Spleen (tissue), 13 donors: ENCODE measurements at places on chromosomes 12 and 14.
A peak's percentile ranks its signal among the peaks of the same experiment; 100 is the strongest.

DNA sequence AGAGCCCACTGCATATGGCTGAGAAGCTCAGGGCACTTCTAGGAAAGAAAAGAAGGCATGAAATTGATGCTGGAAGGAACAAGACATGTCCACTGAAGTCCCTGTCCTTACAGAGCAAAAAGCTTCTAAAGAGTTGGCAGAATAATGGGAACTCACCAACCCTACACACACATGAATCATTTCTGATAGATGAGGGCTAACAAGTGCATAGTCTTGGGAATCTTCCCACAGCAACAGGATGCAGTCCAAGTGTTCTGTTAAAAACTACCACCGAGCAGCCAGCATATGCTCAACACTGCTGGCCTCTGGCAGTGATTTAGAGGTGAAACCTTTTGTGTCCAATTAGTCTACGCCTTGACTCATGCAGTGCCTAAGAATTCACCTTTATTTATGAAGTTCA lies 44.8 kb downstream of the RHOJ start:
- no peak for DNase-seq

DNA sequence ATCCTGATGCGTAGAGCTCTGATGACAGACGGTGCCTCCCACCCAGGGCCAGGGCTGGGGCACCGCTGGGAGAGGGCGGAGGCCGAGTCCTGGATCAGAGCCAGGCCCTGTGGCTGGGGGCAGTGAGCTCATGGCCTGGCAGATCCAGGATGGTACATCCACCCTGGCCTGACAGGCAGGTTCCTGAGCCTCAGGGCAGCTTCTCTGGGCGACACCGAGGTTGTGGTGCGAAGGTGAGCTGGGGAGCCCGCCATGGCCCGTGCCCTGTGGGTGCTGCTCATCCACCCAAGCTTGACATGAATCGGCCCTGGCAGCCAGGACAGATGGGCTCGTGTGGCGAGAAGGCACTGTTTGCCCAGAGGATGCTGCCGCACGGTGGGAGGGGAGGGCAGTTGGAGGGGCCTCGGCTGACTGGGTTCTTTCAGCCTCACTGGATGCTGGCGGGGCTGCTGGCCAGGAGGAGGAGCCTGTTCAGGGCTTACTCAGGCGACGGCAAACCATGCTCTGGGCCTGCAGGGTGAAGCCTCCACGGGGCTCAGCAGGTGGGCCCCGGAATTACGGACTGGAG lies 16.6 kb downstream of the LRTM2 start:
- peak; percentile 66 for DNase-seq

- DNase-seq, result peak; percentile 83
Measured at GRCh38 chr14:73634011-73634833, 10.6 kb upstream of the DNAL1 start.

DNA sequence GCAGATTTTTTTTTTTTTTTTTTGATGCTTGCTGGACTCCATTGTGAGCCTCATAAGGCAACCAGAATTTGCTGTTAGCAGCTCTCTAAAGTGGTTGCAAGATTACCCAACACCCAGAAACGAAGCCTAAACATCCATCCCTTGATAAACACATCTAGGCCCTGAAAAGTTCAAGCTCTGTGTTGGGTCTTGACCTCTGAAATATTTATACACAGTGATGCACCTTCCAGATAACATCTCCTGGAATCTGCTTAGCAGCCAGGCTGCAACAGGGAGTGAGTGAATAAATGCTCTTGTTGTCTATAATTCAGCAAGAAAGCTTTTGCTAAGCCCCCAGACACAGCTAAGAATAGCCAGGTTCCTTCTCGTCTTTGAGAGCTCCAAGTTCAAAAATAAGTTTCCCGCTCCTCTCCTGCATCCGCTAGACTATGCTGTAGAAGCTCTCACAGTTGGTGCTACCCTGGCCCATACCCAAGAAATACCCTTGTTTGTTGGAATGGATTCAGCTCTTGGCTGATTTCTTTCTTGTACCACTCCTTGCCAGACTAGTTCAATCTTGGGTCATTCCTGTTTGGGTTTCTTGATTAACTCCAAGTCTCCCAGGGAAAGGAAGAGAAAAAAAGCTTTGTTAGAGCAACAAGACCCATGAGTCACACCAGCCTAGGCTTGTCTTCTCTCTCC lies 610.6 kb upstream of the TBX3 start:
- no peak for DNase-seq

DNA sequence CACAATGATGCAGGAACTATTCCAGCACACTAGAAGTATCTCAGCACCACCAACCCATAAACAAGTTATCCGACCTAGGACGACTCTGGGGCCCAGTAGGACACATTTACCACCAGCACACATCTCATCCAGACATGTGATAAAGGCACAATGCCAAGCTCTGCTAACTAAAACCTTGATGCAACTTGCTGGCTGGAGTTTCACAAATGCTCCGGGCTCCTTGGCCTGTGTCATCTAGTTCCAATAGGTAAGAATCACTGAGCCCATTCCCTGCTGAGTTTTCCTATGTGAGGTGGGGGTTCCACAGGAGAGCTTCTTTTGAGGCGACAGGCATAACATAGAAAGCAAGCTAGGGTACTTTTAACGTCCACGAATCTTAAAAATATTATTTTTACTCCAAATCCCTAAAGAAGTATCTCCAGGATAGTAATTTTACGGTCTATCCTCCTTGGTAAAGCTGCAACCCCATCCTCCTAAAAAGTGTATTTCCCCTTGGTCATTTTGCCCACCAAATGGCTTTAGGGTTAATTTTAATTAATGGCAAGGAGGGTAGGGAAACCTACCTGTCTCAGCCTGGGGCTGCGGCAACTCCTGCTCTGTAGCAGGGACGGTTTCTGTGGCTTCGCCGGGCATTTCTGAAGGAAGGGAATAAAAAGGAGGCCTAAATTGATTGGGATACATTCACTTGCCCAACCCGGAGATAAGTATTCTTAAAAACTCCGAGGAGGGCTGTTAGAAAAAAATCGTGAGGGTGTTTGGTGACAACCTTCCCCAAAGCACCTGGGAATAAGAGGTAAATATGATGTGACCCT lies 1.0 kb downstream of the NACA start:
- no peak for DNase-seq

GRCh38 chr12:26976687-26977086 lies 37.5 kb downstream of the TM7SF3 start:
- DNase-seq, result no peak

- peak; percentile 70 for DNase-seq
Measured at GRCh38 chr12:20368114-20368650, at the start of gene PDE3A. Gene PDE3A, plus strand, starts transcription at chr12:20368537. Its CDS starts 748 bp downstream, at chr12:20369285.

DNA sequence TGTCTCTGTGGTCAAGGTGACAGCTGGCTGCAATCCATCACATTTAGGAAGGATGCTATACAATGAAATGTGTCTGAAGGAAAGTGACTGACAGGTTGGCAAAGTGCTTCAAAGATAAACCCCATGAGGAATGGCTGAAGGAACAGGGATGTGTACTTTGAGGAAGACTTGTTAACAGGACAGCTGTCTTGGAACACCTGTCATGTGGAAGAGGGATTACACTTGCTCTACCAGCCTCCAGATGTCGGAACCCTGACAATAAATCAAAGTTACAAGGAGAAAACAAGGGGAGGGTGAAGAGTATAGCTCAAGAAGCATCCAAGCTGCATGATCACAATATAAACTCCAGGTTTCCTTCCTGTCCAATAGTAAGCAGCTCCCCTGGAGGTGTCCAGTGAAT lies 147.8 kb upstream of the TMCC3 start:
- no peak for DNase-seq

- no peak for DNase-seq
Measured at GRCh38 chr14:83171761-83172160, 1638.1 kb upstream of the SEL1L start.

- DNase-seq, result no peak
Measured at GRCh38 chr12:27428466-27428865, 18.1 kb upstream of the SMCO2 start.

DNA sequence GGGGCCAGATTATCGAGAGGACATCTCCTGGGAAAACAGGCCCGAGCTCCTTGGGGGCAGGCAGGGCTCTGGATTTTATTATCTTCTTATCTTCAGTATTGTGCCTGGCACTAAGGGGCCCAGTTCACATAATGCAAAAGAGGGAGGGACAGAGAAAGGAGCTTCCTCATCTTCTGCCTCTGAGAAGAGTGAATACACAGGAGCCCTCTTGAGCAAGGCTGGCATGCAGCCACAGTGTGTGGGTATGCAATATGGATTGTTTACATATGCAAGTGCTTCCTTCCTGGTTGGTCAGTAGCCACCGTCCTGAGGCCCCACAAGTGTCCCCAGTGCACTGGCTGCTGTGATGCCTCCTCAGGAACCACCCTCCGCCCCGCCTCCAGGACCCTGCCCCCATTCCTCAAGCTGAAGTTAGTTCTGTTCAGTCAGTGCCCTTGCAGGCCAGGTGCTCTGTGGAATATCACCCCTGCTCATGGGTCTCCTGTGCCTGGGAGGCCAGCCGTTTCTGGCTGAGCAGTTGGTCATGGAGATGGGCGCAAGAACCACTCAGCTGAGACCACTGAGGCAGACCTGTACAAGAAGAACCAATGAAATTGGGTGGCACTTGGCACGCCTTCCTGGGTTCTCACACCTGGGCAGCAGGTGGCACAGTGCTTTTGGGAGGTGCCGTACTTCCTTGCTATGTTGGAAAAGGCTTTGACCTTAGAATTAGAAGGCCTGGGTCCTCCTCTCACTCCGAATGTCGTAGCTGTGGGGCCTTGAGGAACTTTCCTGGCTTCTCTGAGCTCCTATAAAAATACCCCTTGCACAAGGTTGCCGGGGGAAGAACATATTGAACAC lies 35.1 kb upstream of the ACTN1 start:
- peak; percentile 92 for DNase-seq
